NCI-H2029 (cell line): ENCODE measurements at places on chromosomes 16 and 17.

- DNase-seq = no peak
Measured at GRCh38 chr17:28282596-28282995, 36.4 kb upstream of the TMEM97 start.

DNA sequence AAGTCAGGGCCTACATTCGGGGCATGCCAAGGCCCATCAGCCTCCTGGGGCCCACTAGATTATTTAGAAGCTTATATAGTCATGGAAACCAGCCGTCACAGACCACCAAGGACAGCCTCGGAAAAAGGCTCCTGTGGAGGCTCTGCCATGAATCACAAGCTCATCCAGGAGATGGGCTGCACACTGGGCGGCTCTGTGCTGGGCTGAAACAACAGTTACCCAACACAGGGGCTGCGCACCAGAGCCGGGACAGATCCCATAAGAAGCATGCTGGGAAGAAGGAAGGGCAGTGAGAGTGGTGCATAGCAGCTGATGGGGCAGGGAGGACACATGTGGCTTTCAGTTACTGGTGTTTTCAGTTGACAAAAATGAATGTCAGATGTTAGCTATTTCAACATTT, 67.7 kb upstream of the GSG1L start:
- no peak for DNase-seq

GRCh38 chr16:76940251-76940650, 250.7 kb upstream of the MON1B start:
- DNase-seq = no peak

- no peak for DNase-seq
Measured at GRCh38 chr17:42120161-42120769, 902 bp downstream of the KAT2A start.

- no peak for DNase-seq
Measured at GRCh38 chr16:2472885-2473445, 1.9 kb downstream of the NTN3 start.

GRCh38 chr17:77684803-77685798, 273.4 kb upstream of the TNRC6C start:
- DNase-seq = no peak

DNA sequence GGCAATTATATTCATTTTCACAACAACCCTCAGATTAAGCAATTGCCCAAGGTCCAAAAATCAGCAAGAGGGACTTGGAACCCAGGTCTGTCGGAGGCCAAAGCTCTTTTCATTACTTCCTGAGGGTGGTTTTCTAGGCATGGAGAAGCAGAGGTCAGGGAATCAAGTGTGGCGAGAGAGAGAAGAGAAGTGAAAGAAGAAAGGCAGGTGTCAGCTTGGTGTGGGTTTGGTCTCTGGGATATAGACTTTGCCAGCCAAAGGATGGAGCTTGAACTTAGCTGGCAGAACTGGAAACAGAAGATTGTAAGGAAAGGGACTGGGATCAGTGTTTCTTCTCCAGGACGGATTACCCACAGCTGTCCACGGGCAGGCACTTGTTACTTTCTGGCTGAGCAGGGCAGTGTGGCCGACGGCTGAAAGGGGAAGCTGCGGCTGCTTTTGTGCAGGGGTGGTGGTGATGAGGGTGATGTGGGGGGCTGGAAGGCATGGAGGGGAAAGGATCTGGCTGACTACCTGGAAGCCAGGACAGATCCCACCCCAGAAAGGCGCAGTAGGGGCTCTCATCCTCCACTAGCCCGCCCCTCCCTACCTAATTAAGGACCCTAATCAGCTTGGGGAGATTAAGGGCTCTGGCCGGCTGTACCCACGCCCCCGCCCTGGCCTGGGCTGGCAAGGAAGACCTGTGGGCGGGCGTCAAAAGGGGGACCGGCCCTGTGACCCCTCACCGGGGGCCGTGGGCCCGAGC, at the start of gene GUCY2D:
Gene GUCY2D, plus strand, starts transcription at position 640 of the 745 bp plus-strand sequence. CDS start 433 bp downstream, outside the sequence.
- no peak for DNase-seq

DNA sequence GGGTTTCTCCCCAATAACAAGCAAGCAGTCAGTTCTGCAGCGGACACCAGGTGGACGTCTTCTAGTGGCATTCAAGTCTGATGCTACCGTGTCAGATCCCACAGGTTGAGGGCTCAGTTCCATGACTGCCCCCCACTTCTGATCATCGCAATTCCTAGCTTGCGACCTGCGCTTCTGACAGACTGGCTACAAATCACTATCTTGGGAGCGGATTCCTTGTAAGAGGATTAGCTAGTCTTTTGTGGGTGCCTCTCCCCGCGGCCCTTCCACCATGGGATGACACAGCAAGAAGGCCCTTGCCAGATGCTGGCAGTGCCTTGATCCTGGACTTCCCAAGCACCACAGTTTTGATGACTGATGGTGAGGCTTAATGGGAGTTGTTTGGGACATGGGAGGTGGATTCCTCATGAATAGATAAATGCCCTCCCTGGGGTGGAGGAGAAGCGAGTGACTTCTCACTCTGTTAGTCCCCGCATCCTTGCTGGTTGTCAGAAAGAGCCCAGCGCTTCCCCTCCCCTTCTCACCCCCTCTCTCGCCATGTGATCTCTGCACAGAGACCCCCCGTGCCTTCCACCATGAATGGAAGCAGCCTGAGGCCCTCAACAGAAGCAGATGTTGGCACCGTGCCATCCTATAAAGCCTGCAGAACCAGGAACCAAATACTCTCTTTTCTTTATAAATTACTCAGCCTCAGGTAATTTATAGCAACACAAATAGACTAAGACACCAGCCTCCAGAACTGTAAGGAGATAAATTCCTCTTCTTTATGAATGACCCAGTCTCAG, 19.1 kb downstream of the CDIP1 start:
- DNase-seq = no peak

GRCh38 chr17:63675231-63675606, 24.7 kb downstream of the LIMD2 start:
- no peak for DNase-seq

GRCh38 chr16:11586378-11586855, 302 bp downstream of the LITAF start:
- no peak for DNase-seq

GRCh38 chr16:89545831-89546574, 14.5 kb upstream of the RPL13 start:
- no peak for DNase-seq

- DNase-seq = no peak
Measured at GRCh38 chr16:81863630-81864352, 84.7 kb downstream of the PLCG2 start.

DNA sequence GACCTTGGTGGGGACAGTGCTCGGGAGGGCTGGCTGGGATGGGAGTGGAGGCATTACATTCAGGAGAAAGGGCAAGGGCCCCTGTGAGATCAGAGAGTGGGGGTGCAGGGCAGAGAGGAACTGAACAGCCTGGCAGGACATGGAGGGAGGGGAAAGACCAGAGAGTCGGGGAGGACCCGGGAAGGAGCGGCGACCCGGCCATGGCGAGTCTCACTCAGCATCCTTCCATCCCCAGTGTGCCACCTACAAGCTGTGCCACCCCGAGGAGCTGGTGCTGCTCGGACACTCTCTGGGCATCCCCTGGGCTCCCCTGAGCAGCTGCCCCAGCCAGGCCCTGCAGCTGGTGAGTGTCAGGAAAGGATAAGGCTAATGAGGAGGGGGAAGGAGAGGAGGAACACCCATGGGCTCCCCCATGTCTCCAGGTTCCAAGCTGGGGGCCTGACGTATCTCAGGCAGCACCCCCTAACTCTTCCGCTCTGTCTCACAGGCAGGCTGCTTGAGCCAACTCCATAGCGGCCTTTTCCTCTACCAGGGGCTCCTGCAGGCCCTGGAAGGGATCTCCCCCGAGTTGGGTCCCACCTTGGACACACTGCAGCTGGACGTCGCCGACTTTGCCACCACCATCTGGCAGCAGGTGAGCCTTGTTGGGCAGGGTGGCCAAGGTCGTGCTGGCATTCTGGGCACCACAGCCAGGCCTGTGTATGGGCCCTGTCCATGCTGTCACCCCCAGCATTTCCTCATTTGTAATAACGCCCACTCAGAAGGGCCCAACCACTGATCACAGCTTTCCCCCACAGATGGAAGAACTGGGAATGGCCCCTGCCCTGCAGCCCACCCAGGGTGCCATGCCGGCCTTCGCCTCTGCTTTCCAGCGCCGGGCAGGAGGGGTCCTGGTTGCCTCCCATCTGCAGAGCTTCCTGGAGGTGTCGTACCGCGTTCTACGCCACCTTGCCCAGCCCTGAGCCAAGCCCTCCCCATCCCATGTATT, 1.1 kb downstream of the CSF3 start:
- no peak for DNase-seq

- no peak for DNase-seq
Measured at GRCh38 chr17:2909846-2910234, 113.6 kb downstream of the RAP1GAP2 start.

- no peak for DNase-seq
Measured at GRCh38 chr17:31279401-31279800, 17.6 kb downstream of the OMG start.

GRCh38 chr17:13306310-13306962, 288.6 kb upstream of the ELAC2 start:
- DNase-seq = no peak

DNA sequence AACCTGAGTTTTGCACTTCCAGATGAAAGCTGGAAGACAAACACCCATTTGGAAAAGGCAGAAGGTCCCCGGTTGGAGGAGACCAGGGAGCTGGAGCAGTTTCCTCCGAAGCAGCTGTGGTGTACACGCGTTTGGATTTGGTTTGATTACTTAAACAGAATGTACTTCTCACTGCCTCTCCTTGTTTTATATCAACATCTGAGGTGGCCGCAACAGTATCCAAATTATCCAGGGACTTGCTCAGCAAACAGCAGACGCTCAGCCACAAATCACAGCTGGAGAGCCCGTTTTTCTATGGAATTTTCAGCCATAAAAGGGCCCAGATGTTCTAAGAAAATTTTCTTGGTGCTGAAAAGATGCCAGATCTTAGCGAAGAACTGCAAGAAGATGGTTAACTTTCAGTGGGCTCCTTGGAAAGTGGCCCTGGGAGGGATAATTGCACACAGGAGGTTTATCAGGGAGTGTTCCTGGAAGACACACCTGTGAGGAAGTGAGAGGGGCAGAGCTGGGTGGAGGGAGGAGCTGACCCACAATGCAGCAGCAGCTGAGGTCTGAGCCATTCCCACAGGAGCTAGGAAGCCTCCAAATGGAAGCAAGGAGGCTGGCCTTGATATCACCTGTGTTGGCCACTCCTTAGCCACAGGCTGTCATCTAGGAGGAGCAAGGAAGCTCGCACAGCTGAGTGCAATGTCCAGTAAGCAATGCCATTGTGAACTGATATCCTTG, 28.9 kb upstream of the CDH5 start:
- DNase-seq = no peak

GRCh38 chr17:27650836-27651235, 19.8 kb downstream of the LGALS9 start:
- no peak for DNase-seq

DNA sequence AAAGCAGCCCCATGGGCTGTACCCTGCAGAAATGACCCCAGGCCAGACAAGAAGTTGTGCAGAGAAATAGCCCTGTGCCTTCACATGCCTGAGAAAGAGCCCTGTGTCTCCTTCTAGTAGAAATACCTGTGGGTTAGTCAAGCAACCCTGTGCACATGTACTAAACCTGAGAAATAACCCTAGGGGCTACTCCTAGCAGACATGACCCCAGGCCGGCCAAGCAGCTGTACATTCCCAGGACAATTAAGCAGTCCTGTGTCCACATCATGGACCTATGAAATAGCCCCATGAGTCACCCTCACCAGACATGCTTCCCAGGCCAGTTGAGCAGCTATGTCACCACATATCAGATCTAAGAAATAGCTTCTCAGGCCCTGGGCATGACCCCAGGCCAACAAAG, 519.7 kb upstream of the CA10 start:
- no peak for DNase-seq

DNA sequence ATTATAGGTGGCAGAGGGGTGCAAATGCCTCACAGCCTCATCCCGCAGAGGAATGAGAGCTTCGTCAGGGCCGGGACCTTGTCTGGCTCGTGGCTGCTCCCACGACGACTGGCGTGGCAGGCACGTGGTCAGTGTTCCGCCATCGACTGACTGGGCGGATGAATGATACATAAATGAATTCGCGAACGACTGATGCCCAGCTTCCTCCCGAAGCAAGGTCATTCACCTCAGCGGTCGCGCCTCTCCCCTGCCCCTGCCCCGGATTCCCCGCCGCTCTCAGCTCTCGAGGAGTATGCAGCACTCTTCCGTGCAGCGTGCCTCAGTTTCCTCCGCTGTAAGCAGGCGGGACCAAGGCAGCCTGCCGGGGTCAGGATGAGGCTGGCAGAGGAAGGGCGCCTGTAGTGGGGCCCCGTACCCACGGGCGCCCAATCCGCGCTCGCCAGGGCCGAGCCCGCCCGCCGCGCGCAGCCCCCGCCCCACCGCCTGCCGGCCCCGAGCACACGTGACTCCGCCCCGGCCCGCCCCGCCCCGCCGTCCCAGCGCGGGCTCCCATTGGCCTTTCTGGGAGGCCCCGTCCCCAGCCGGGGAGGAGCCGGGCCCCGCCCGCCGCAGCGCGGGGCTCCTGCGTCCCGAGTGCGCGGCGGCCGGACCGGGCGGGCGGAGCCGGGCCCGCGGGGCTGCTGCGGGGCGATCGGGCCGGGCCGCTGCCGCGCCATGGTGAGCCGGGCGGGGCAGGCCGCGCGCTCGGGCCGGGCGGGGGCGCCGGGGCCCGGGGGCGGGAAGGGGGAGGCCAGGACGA, at the start of gene SNN:
Gene SNN, plus strand, starts transcription at position 632 of the 799 bp plus-strand sequence. CDS start 7,605 bp downstream, outside the sequence.
- DNase-seq = peak; percentile 72

DNA sequence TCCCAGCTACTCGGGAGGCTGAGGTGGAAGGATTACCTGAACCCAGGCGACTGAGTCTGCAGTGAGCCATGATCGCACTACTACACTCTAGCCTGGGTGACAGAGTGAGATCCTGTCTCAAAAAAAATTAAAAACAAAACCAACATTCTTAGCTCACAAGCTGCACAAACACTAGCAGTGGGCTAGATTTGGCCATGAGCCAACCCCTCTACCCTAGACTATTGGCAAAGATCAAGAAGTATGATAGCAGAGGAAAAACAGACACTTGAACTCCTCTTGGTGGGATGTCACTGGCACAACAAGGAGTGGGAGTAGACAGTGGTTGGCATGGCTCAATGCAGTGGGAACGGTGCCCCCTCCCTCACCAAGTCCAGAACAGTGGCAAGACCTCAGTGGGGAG, 19.6 kb upstream of the RIPOR1 start:
- DNase-seq = peak; percentile 18

DNA sequence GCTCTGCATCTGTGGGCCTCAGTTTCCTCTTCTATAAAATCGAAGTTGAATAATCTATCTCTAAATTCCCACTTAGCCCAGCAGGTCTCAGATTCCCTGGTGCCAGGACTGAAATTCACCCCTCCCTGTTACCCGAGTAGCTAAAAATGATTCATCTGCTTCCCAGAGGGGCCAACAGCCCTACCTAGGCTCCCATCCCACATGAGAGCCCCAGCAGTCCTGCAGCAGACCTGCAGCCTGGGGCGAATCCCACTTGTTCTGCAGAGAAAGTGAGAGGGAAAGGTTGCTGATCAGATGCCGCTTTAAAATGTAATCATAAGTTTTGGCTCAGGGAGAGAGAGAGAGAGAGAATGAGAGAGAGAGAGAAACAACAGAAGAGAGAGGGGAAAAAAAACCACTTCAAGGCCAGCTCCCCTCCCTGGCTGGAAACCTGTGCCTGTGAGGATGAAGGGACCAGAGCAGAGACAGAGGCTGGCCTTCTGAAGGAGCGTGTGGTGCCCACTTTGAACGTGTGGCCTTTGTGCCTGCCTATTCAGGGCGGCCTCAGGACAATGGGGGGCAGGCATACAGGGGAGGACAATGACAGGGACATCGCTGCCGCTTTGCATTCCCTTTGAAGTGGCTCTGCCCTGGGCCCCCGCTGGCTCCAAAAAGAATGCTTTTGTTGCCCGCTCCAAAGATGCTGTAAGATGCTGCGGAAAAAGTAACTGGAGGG, 85.2 kb upstream of the NKD1 start:
- DNase-seq = no peak

- no peak for DNase-seq
Measured at GRCh38 chr17:79910985-79911361, 71.7 kb upstream of the CBX4 start.

GRCh38 chr16:4550591-4550990, 5.5 kb upstream of the C16orf96 start:
- no peak for DNase-seq
